ENCODE measurements at places on chromosomes 12 and 14.

GRCh38 chr14:101217080-101217463 lies 313.6 kb upstream of the RTL1 start:
- no peak for DNase-seq

GRCh38 chr12:28032811-28033537 lies 60.4 kb upstream of the PTHLH start:
- DNase-seq, result no peak

GRCh38 chr12:86154620-86155019 lies 101.6 kb downstream of the MGAT4C start:
- no peak for DNase-seq

GRCh38 chr12:115943630-115944391 lies 333.7 kb downstream of the MED13L start:
- no peak for DNase-seq

DNA sequence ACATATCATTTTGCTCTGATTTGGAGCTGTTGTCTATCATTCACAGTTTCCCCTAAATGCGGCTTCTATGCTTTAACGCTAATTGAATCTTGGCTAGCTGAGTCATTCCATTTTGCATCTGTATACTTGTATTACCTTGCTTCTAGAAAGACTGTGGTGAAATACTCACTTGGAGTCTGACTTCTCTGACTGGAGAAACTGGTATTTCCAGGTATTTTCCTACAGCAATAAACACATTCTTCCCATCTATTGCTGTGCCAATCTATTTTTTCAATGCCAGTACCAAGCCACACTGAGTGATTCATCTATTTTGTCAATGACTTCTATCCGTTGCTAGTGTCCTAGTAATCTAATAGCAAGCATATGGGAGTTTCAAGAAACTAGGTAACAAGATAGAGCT lies 76.0 kb upstream of the ST8SIA1 start:
- no peak for DNase-seq

- no peak for DNase-seq
Measured at GRCh38 chr12:110932046-110932445, 11.7 kb upstream of the MYL2 start.

DNA sequence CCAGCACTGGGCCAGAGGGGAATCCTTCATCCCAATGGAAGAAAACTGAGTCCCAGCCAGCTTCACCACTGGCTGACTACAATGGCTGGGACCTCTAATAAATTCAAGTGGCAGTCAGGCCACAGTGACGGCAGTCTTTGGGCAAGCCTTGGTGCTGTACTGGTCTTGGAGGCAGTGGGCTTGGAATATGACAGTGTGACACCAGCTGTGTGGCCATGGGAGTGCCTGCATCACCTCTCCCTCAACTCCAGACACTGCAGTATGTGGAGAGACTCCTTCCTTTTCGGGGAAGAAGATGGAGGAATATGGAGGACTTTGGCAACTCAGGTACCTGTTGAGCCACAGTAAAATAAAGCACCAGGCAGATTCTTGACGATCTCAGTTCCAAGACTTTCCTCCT lies 16.0 kb upstream of the CD163L1 start:
- DNase-seq, result no peak

- no peak for DNase-seq
Measured at GRCh38 chr14:85596562-85596961, 66.6 kb downstream of the FLRT2 start.

DNA sequence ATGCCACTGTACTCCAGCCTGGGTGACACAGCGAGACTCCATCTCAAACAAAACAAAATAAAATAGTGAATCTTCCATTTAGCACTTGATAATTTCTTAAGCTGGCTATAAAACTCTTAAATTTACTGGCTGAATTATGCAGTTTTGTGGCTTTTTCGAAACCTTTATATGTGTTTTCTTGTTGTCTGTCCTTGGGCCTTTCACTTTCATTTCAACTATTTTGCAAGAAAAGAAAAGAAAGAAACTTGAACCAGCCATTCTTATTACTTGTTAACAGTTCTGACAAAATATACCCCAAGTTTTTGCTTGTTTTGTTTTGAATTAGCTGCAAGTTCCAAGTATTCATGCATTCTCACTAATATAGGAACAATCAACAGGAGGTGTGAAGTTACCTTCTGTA lies 42.8 kb downstream of the PRICKLE1 start:
- DNase-seq, result no peak

Data from stimulated activated CD8-positive, alpha-beta memory T cell treated with anti-CD3 and anti-CD28 coated beads, Interleukin-2, amount 100 ng/mL, for 48 hours (primary cell).